ENCODE measurements at places on chromosomes 2 and 18.

DNA sequence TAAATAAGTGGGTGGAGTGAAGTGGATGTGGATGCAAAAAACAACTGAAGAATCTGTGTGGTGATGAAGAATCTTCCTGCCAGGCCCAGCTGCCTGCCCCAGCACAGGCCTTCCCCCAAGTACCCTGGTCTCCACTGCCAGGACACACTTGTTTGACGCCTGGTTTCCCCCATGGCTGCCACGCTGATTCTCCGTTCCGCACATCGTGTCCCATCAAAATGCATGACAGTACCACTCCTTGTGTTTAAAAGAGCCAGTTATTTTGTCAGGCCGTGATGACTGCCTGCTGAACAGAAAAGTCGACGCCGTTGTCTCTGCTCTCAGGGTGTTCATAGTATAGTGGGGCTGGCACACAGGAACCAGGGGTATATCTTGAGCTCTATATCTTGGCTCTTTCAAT, 50.3 kb upstream of the KYNU start:
- no peak for DNase-seq

DNA sequence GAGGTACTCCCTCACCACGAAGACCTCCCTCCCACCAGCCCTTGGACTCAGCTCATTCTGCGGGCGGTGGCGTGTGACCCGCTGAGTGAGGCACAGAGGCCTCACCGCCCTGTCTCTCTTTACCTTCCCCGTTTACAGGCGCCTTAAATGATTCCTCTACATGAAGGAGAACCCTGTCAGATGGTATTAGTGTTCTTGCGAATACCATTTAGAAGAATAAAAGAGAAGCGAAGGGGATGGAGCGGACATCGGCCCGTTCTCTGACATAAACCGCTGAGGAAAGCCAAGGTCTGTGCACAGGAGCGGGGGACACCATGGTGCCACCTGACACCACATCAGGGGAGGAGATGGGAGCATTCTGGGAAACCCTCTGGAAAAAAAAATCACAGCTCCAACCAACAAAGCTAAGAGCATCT, 179.8 kb downstream of the HDAC4 start:
- no peak for DNase-seq

DNA sequence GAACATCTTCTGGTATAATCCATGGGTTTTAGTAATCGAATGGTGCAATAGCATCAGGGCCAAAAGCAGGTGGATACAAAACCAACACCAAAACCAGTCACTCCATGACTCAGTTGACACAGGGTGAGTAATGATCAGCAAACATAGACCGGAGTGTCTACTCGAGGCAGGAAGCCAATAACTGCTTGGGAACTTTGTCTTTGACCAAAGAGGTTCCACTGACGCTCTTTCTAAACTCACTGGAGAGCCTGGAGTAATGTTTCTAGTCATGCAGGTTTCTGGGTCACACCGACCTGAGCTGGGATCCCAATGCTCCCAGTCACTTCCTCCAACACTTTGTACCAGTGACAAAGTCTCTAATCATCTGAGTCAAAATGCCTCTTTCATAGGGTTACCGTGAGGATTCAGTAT, 30.9 kb downstream of the MREG start:
- DNase-seq, result peak; percentile 91

DNA sequence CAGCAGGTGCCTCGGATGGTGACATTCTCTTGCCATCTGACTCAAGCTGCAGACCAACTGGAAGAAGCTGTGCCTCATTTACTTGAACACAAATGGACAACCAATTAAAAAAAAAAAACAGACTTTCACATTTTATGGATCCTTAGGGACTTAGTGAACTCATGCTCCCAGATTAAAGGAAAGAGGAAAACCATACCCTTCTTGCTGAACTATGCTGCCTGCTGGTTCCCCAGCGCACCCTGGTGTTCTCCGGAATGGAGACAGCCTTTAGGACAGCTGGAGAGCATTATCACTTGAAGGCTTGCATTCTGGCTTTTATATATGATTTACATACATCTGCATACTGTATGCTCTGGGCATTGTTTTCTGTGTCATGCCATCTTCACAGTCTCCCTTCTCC, 370.7 kb downstream of the SLC4A3 start:
- no peak for DNase-seq

DNA sequence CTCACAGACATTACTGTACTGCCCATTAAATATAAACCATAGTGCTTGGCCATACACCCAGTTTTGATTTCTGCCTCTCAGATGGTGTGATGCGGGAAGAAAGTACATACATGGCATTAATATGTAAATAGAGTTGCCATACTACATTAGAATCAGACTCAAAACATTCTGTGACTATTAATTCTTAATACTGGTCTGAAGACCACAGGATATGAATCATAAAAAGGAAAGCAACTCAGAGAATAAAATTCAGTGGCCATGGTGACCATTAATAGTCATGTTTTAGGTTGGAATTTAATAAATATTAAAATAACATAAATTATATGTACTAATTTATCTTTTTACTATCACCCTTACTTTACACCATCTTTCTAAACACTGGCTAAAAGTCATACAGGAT, 33.0 kb upstream of the WDR75 start:
- DNase-seq, result no peak

GRCh38 chr18:36635414-36636096, 193.2 kb downstream of the TPGS2 start:
- no peak for DNase-seq

DNA sequence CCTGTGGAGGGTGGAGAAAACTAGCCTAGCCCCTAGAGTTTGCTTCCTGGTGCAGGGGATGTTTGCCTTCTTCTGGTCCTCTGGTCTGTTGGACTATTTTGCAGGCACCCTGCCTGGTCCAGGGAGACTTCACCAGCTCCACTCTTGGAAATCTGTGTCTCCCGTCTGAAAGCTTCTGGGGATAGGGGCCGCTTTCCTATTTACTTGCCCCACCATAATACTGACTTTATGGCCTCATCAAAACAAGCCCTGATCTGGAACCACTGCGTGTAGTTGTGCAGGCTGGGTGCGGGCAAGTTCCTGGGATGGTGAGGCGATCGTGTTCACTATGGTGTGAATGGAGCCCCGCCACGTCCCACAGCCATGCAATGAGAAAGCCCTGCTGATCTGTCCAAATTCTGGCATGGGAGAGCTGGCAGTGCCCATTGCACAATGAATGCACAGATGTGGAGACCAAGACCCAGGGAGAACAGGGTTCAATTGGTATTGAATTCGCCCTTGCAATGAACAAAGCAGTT, 74.3 kb downstream of the DDX1 start:
- DNase-seq, result no peak

DNA sequence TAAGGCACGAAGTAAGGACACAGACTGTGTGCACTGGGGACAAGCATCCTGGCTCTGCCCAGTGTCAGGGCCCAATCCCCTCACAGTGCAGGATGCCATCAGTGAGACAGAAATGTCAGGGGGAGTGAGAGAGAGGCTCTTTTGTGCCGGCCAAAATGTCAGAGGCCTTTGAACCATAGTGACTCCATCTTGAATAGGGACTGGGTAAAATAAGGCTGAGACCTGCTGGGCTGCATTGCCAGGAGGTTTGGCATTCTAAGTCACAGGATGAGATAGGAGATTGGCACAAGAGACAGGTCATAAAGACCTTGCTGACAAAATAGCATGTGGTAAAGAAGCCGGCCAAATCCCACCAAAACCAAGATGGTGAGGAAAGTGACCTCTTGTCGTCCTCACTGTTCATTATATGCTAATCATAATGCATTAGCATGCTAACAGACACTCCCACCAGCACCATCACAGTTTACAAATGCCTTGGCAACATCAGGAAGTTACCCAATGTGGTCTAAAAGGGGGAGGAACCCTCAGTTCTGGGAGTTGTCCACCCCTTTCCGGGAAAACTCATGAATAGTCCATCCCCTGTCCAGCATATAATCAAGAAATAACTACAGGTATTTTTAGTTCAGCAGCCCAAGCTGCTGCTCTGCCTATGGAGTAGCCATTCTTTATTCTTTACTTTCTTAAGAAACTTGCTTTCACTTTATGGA, 337.4 kb downstream of the LPIN1 start:
- no peak for DNase-seq

GRCh38 chr2:234172066-234172465, 121.6 kb downstream of the SPP2 start:
- DNase-seq, result no peak

DNA sequence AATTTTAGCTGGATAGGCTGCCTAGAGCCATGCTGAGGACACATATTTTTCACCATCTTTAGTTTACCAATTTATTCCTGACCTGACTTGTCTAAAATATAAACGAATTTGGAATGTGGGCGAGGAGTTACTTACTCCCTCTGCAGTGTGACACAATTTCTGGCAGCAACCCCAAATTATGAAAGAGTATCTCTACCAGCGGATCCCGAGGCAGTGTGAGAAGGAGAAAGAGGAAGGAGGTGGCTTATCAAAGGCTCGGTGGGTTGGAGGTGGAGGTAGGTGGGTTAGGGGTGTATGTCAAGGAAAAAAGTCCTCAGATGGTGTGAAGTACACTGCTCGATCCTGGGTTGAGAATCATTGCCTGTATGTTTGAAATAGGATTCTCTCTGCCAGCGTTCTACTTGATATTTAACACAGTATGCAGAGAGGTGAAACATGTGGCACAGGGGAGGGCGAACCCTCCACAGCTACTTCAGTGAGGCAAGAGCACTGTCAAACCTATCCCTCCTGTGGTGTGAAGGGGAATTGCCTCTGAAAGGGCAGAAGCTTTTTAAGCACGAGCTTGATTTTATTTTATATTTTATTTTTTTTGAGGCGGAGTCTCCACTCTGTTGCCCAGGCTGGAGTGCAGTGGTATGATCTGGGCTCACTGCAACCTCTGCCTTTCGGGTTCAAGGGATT, 76.0 kb downstream of the RFTN2 start:
- DNase-seq, result peak; percentile 57

GRCh38 chr2:67950919-67951318, 111.9 kb downstream of the C1D start:
- DNase-seq, result no peak

DNA sequence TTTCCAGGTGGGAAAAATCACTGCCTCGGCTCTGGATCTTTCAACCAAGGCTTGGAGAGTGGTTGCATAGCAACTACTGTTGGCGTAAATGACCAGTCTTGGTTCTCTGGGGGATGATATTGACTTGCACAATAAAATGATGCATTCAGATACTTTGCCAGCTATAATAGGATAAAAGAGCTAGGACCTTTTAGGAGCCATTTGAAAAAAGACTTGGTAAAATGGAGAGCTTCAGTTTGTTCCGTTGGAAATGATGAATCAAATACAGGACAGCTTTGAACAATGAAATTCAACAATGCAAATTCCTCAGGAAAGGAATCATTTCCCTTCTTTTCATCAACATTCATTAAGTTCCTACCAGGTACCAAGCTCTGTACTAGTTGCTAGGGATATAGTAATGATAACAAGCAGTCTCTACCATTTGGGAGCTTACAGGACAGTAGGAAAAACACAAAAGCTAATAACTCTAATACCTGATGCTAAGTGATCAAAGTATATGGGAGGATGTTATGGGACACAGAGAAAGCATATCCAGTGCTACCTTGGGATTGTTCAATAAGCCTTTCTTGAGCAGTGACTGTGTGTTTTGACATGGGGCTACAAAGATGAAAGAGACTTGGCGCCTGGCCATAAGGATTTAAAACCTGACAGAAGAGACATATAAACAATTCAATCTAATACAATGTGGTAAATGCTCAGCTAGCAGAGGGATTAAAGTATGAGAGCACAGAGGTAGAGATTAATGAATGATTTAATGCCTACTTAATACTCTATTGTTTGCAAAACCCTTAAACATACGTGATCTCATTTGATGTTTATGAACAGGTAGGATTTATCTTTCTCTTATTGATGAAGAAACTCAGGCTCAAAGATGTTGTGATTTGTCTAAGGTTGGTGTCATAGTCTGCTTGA, 110.7 kb downstream of the QPCT start:
- peak; percentile 66 for DNase-seq

DNA sequence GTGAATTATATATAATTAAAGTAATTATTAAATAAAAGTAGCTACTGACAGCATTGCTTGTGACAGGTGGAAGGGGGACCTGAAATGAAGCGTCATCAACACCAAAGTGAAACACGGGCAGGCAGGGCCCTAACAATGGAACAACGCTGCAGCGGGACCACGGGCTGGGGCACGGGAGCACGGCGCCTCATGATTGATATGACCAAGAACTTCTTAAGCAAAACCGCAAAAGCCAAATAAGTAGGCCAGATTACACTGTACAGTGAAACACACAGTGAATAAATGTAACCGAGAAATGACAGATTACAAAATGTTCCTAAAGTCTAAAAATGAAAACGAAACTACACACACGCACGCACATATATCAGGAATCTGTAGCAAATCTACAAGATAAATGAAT, 81.4 kb downstream of the SNTG2 start:
- DNase-seq, result no peak

DNA sequence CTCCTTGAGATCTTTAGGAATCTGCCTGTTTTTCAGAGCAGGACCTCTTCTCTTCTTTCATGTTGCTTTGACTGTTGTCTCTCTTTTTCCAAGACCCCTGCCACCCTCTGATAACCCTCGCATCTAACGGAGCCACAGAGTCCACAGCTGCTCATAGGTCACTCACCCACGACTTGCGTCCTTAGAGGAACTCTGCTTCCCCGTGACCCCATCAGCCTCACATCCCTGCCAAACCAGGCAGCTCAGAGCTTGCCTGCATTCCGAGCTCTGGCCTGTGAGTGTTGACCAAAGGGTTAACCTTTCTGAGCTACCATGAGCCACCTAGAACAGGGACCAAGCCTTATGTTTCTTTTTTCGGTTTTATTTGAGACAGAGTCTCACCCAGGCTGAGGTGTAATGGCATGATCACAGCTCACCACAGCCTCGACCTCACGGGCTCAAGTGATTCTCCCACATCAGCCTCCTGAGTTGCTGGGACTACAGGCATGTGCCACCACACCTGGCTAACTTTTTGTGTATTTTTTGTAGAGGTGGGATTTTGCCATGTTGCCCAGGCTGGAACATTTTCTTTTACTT, 36.4 kb downstream of the CABLES1 start:
- no peak for DNase-seq

DNA sequence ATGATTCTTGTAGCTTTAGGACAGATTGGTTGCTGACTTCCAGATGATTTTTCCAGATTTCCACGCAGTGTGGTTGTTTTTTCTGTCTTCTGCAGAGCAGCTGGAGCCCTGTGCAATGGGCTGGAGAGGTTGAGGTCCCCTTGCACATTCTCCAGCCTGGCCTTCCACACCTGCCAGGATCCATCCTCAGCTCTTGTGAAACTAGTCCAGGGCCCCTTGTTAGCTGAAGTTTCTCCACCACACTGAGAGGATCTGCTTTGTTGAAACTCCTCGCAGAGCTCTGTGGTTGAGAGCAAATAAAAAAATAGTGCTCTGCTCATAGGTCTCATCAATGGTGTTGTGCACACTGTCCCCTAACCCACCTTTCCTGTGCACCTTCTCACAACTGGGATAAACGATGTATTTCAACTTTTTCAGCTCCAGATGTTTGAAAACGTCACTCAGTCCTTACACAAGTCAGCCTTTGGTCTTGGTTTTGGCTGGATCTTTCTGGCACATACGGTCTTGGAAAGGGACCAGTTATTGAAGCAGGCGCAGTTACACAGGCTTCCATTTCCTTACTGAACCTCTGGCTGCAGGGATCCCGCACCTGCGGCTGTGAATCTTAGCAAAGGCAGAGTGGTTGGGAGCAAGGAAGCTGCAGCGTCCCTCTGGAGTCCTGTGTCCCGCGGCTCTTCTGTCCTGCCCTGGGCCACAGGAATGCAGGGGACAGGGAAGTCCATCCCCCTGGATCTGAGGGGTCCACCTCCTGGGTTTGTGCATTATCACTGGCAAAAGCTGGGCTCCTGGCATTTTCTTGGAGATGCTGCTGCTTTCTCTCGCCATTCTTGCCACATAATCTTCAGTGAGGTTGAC, 272.0 kb upstream of the DSEL start:
- no peak for DNase-seq

GRCh38 chr2:159684796-159685195, 27.5 kb upstream of the MARCHF7 start:
- DNase-seq, result peak; percentile 59

All from fibroblast of lung (primary cell).